B cell (primary cell): ENCODE measurements at places on chromosomes 4 and X. TPM values are rescaled to one million over a fixed set of nuclear protein-coding genes. Genes with fewer than 3 reads are reported as not detected.

- no peak for DNase-seq
These were observed 331.4 kb downstream of the SPOCK3 start for GRCh38 chr4:166902941-166903340.

- DNase-seq, result no peak
These were observed 710.4 kb upstream of the PABPC4L start for GRCh38 chr4:134911941-134912340.

DNA sequence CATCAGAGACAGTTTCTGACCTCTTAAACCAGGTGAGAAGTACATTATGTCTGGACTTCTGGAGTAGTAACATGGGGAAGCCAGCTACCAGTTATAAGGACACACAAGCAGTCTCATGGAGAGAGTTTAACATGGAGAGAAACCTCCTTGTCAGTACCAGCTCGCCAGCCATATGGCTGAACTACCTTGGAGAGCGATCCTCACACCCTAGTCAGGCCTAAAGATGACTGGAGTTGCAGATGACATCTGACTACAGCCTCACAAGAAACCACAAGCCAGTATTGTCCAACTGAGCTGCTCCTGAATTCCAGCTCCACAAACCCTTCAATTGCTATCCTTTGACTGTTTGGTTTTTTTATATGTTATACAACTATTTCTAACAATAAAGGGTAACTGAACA lies 49.8 kb downstream of the PDHA2 start:
- no peak for DNase-seq

- no peak for DNase-seq
These were observed 262.7 kb downstream of the SPRY1 start for GRCh38 chr4:123659262-123659661.

- DNase-seq, result peak; percentile 61
These were observed 34.5 kb upstream of the HELT start for GRCh38 chr4:184983672-184984356.

DNA sequence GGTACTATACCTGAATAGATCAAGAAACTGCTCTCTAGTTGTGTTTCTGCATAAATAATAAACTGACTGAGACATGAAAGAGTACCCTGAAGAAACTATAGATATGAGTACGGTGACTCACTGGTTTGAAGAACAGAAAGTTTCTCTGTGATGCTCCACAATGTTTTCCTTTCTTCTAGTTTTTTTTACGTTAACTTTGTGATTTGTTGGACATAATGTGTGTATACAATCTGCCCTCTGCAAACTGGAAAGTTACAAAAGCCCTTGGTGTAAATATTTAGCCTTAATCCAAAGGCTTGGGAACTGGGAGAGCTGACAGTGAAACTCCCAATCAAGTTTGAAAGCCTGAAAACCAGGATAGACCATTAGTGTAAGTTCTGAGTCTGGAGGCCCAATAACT lies 31.6 kb upstream of the PAPSS1 start:
- DNase-seq, result no peak

- no peak for DNase-seq
These were observed 32.3 kb upstream of the CXCL8 start for GRCh38 chr4:73707918-73708577.

DNA sequence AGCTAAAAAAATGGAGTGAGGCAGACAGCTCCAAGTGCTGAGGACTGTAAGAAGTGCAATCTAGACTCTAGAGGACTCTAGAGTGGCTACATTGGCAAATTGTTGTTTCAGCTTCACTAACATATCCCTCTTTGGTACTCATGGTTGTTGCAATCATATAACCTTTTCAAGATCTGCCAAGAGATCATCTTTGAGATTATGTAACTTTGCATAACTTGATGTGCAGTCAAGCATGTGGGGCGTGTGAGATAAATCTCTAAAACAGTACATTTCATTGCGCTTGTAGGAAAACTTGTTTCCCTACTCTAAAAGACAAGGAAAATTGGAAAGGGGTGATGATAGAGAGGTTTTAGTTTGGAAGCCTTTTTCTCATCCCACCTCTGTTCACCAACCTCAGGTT lies 11.2 kb upstream of the BRS3 start:
- DNase-seq, result no peak

DNA sequence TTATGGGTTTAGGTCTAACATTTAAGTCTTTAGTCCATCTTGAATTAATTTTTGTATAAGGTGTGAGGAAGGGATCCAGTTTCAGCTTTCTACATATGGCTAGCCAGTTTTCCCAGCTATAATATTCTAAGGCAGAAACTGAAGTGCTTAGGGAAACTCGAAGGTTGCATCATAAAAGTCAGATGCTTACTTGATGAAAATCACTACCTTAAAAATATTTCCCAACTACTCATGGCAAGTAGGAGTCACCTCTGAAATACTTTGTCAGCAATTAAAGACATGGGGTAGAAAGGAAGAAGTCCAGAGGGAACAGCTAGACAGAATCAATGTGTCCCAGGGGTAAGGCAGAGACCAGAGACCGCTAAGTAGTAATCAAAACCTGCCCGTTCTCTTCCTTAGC lies 6.3 kb upstream of the AP1S2 start:
- DNase-seq, result no peak

- DNase-seq, result no peak
These were observed 291.7 kb downstream of the KCNIP4 start for GRCh38 chr4:21656832-21657231.

- peak; percentile 0 for DNase-seq
These were observed 88.1 kb downstream of the COL4A5 start for GRCh38 chrX:108527724-108528123.

DNA sequence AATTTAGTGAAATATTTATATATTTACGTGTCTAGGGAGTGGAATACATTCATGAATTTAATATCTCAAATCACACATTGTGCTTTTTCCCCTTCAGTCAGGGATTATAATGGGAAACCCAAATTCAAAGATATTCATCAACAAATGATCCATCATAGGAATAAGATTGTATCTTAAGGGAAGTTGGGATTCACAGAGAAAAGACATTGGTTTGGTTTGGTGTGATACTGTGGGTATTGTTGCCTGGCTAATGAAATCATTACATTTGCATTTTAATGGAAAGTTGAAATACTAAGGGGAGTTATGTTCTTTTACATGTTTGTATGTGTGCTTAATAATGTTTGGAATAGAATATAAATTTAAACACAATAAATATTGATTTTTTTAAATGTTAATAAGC lies 1.7 kb downstream of the TET2 start:
- no peak for DNase-seq

DNA sequence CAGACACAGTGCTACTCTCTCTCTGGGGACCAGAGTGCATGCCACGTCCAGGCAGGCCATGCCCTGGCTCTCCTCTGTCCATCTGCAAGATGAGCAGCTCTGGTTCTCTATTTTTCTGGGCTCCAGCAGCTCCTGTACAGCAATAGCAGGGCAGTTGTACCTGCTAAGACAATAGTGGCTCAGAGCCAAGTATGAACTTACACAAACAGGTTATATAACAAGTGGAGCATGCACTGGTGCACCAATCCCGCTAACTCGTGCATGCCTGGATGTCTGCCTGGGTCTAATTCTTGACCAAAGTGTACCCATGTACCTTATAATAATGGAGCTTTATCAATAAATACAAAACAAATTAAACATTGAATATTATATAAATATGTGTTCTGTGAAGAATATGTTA lies 392.3 kb downstream of the CENPC start:
- no peak for DNase-seq

DNA sequence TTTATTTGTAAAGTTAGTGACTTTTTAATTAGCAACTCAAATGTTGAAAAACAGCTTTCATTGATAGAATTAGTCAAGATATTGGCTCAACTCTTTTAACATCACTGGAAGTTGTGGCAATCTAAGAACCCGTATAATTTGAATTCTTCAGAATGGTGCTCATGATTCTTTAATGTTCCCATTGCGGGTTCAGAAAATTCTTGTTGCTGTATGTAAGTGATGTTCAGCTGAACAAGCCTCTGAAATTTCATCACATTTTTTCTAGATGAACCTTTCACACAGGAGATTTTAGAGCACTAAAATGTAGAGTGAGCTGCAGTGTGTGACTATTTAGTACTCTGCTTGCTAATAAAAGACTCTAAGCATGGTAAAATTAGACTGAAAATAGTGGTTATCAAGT lies 1317.7 kb downstream of the FSTL5 start:
- no peak for DNase-seq

DNA sequence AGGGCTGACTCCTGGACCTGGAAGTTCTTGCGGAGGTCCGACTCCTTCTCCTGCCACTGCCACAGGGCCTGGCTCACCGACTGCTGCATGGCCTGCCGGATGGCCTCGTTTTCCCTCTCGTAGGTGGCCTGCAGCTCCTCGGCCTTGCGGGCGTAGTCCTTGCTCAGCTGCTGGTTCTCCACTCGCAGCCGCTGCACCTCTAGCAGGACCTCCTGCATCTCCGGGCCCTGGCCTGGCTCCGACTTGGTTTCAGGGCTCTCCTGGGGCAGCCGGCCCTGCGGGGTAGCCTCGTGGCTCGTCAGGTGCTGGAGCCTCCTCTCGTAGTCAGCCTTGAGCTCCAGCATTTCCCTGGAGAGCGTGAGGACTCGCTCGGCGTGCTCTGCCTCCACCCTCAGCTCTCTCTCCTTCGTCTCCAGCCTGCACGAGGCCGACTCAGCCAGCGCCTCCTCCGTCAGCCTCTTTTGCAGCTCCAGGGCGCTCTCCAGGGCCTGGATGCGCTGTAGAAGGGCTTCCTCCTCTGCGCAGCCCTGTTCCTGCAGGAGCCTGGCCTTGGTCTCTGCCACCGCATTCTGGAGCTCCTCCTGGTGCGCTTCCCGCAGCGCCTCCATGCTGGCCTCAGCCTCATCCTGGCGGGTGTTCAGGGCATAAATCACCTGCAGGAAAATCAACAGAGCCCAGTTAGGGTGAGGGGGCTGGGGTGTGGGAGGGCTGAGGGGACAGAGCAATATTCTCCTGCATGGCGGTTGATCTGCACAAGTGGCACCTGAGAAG lies 72.2 kb downstream of the FAM184B start:
- DNase-seq, result no peak

GRCh38 chrX:112968351-112969133 lies 127.9 kb upstream of the AMOT start:
- no peak for DNase-seq

- no peak for DNase-seq
These were observed 257.3 kb upstream of the TAPT1 start for GRCh38 chr4:16483540-16483939.

- DNase-seq, result no peak
These were observed 2.0 kb upstream of the CDK16 start for GRCh38 chrX:47216393-47216925.

GRCh38 chrX:107715331-107716117 lies 60.1 kb downstream of the TSC22D3 start:
- DNase-seq, result peak; percentile 17

GRCh38 chr4:76563454-76564122 lies 128.6 kb downstream of the SHROOM3 start:
- DNase-seq, result no peak

Gene CT55
- polyA plus RNA-seq, result not detected in 2 replicates

Gene UCP1
- polyA plus RNA-seq, result not detected in 2 replicates

Gene TMEM31
- 0.23 and 0.25 TPM in 2 replicates for polyA plus RNA-seq

Gene SERTM2
- not detected in 2 replicates for polyA plus RNA-seq

Gene SPINK2
- polyA plus RNA-seq, result 1.7 and 4.9 TPM in 2 replicates

Gene FAT4
- not detected in 2 replicates for polyA plus RNA-seq
